ENCODE measurements at places on chromosomes 5 and 9. TPM values are rescaled to one million over a fixed set of nuclear protein-coding genes. Genes with fewer than 3 reads are reported as not detected.

The JAKMIP2 gene
- polyA plus RNA-seq: not detected

The SLC4A9 gene
- polyA plus RNA-seq: not detected

The MARCHF11 gene
- not detected for polyA plus RNA-seq

The C9orf50 gene
- not detected for polyA plus RNA-seq

The GRXCR2 gene
- polyA plus RNA-seq: not detected

The NTNG2 gene
- 0.50 TPM for polyA plus RNA-seq

The INSL6 gene
- not detected for polyA plus RNA-seq

The SLC27A6 gene
- polyA plus RNA-seq: not detected

The TXNDC8 gene
- not detected for polyA plus RNA-seq
